ENCODE measurements at places on chromosomes 5 and 9.

DNA sequence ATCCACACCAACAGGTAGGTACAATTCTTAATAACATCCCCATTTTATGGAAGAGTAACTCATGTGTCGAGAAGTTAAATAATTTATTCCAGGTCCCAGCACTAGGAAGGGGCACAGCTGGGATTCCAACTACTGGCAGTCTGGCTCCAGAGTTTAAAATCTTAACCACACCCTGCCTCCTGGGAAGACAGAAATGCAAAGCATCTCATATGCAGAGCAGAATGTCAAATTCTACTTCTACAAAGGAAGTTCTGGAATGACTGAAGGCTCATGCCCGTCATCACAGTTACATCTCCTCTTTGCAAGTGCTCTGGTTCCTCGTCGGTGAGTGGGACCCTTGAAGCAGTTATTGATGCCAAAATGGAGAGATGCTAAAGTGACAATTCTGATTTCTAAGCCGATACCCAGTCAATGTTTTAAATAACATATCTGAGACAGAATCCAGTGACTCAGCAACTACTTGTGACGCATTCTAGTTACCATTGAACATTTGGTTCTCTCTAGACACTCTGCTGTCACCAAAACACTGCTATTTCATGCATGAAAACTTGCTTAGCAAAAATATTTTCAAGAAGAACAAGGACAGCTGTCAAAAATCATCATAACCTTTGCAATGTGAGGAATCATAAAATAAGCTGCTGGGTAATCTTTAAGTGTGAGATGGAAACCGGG, 412.7 kb downstream of the CTNND2 start:
- DNase-seq: no peak

DNA sequence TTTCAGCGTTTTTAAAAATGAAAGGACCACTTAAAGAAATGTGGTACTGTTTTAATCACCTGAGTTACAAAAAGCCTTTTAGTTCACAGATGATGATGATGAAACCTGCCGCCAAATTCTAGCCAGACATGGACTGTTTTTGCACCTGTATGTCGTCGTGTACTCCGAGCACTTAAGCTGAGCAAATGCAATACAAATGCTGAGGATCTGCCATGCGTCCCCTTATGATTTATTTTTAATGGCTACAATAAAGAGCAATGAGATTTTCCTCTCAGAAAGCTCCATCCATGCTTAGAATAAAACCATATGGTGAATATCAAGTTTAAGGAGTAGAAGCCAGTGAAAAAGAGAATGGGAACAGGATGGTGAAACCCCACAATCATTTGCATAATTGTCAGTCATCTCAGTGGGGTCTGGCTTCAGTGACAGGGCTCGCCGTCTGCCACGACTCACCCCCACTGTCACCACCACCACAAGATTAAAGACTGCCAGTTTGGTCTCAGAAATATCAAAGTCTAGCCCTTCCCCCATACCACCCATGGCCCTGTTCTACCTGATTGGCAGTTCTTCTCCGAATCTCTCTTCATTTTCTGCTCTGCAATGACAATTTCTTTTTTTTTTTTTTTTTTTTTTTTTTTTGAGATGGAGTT, 159.9 kb downstream of the GOLPH3 start:
- no peak for DNase-seq

- no peak for DNase-seq
Measured at GRCh38 chr5:173239233-173239593, 4.2 kb upstream of the NKX2-5 start.

GRCh38 chr5:66757219-66757833, 161.1 kb downstream of the MAST4 start:
- DNase-seq: peak; percentile 68

GRCh38 chr5:1199649-1200494, 1.5 kb upstream of the SLC6A19 start:
- no peak for DNase-seq

All from muscle of back (tissue), 13 donors.